Activated CD4-positive, alpha-beta T cell treated with anti-CD3 and anti-CD28 coated beads for 24 hours (primary cell): ENCODE measurements at places on chromosomes 3 and 15.

DNA sequence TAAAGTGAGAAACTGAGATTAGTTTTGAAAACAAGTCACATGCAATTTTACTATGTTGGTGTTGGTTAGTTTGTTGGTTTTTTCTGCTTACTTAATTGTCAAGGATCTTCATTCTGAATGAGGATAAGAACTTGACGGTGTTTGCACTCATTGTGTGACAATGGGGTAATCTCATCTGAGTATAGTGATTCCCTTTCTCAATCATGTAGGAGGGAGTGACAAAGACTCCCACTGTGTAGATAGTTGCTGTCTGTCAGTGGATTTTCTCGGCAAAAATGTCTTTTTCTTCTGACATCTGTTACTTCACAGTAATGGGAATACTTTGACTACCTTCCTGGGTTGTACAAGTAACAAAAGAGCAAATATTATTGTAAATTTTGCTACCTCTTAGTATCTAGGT, 23.5 kb downstream of the KCNH8 start:
- no peak for DNase-seq

GRCh38 chr3:42980209-42980608, 1.1 kb downstream of the GASK1A start:
- DNase-seq, result no peak

GRCh38 chr15:49848807-49849206, 228.0 kb downstream of the DTWD1 start:
- no peak for DNase-seq

- no peak for DNase-seq
These were observed 65.3 kb downstream of the ECT2 start for GRCh38 chr3:172815857-172816256.

GRCh38 chr3:12944413-12944812, 103.0 kb upstream of the RPL32 start:
- DNase-seq, result no peak

DNA sequence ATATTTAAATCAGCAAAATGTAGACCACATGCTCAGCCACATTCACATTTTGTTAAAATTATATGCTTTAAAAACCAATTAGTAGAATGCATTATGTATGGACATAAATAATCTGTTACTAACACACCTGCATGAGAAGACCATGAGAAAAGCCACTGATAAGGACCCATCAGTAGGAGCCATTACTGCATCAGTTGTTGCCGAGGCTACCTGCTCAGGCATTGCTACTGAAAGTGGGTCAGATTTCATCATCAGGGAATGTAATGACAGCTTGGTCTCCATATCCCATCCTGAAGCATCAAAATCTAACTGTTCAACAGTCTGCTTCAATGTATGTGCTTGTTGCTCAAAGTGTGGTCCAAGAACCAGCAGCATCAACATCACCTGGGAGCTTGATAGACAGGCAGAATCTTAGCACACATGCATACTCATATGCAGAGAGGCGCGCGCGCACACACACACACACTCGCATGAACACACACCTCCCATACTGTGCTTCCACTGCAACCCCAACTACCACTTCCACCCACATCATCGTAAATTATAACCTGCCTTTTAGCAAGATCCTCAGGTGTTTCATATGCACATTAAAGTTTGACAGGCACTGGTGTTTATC, 72.4 kb upstream of the FOXB1 start:
- no peak for DNase-seq

- DNase-seq, result no peak
These were observed 37.5 kb downstream of the NBEAL2 start for GRCh38 chr3:47016934-47017435.

- DNase-seq, result no peak
These were observed 243.2 kb downstream of the MBNL1 start for GRCh38 chr3:152511904-152512303.

DNA sequence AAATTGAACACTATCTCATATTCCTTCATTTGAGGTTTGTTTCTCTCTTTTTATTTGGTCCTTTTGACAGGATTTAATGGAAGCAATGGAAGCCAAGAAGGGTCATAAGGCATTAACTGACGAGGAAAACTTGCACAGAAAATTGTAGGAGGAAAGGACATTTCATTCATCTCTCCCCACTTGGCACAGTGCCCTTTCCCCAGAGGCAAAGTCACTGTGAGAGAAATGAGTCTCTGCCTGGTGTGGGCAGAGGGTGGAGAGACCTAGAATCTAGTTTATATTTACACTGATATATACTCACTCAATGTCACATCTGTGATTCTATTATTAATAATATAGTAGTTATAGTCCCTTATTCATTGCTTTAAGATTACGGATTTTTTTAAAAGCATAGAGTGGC, 324.6 kb upstream of the IL12A start:
- DNase-seq, result no peak

GRCh38 chr3:112500621-112501020, 1.3 kb upstream of the BTLA start:
- DNase-seq, result no peak

- no peak for DNase-seq
These were observed 497.2 kb downstream of the IGSF11 start for GRCh38 chr3:118537454-118537853.

DNA sequence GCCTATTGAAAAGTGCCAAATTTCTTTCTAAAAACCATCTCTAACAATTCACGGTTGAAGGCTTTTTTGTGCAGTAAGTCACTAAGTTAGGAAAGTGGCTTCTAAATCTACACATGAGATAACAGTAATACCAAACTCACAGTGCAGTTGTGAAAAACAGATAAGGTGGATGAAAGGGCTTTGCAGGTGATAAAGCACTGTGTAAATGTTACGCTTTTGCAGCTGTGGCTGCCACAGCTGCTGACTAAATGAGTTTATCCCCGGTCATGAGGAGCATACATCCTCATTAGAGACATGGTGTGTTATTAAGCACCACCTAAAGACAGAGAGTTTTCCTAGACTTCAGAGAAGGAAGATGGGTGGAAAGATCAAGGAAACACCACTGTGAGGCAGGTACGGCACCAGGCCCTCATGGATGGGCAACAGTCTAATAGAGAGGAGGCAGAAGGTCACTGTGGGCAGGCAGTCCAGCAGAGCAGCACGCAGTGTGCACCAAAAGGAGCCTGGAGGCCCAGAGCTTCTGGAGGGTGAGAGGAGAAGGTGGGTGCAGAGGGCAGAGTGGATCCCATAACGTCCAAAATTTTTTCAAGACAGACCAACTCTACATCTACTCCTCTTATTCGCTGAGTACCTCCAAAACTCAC, 68.5 kb downstream of the FMN1 start:
- no peak for DNase-seq

DNA sequence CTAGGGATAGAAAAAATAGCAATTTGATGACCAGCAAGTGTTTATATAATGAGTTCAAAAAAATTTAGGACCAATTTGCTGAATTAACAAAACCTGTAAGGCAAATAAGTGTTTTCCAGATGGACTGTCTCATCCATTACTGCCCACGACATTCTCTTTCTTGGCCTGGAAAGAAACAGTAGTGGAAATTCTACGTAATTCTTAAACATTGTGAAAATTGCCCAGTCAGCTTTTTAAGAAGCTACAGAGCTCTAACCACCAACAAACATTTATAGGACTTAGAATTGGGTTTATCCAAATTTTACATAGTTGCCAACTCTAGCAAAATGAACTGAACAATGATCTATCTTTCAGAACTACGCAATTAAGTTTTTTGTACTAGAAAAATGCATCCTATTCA, 227.7 kb upstream of the PEX5L start:
- DNase-seq, result no peak

DNA sequence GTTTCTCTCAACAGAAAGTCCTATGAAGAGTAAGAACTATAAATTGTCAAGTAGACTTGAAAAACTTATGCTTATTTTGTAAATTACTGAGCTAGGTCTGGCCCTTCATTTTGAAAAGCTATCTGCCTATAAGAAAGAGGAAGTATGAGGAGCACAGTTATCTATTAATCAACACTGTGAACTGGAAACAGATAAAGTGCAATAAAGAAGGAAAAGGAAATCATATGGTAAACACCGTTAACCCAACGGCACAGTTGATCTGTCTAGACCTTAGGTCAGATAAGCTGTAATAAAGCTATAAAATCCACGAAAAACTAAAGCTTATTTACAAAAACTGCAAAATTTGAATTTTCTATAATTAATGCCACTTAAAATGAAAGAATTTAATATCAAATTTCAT, 242.5 kb downstream of the ZBTB20 start:
- DNase-seq, result no peak

GRCh38 chr15:52785672-52786406, 4.3 kb downstream of the ONECUT1 start:
- no peak for DNase-seq

GRCh38 chr15:32657198-32657883, 15.8 kb downstream of the SCG5 start:
- DNase-seq, result no peak

- no peak for DNase-seq
These were observed 26.4 kb upstream of the CORO2B start for GRCh38 chr15:68552344-68552743.

GRCh38 chr15:84034578-84035398, 200.8 kb upstream of the GOLGA6L4 start:
- no peak for DNase-seq

DNA sequence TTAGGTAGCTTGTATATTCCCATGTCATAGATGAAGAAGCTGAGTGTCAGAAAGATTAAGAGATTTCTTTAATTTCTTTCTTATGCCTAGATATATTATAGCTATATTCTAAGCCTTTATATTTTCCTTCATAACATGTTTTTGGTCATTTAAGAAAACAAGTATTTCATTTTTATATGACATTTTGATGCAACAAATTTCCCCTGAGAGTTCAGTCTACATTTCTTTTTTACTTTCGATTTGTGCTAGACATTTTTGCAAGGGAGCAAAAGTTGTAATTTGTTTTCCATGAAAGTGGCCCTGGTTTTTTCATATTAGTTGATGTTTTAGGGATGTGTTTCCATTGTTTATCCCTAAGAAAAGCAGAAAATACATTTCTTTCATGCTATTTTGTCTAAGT, 344.9 kb downstream of the NLGN1 start:
- DNase-seq, result no peak

- no peak for DNase-seq
These were observed 51.8 kb upstream of the NEDD4 start for GRCh38 chr15:56045068-56045748.

GRCh38 chr3:195574497-195575304, 9.0 kb downstream of the APOD start:
- DNase-seq, result no peak

DNA sequence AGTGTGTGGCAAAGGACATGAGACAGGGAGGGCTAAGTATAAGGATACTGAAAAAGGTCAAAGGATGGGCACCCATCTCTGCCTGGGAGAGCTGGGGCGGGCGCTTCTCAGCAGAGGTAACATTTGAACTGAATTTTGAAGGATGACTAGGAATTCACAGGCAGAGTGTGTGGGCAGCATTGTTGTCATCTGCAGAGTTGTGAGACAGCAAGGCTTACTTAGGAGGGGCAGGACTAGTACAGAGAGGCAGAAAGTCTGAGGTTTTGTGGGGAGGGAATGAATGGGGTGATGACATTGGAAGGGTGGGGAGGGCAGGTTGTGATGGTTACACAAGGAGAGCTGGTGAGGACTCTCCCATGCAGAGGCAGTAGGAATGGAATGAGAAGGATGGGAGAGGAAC, 84.1 kb upstream of the PRR23C start:
- DNase-seq, result no peak

- DNase-seq, result no peak
These were observed 26.7 kb upstream of the SLC12A8 start for GRCh38 chr3:125239266-125239665.

GRCh38 chr3:193829781-193830180, 236.8 kb downstream of the OPA1 start:
- no peak for DNase-seq

- DNase-seq, result no peak
These were observed 10.3 kb upstream of the COPG1 start for GRCh38 chr3:129238945-129239705.

- DNase-seq, result no peak
These were observed 36.4 kb upstream of the LACTB start for GRCh38 chr15:63085289-63085688.

DNA sequence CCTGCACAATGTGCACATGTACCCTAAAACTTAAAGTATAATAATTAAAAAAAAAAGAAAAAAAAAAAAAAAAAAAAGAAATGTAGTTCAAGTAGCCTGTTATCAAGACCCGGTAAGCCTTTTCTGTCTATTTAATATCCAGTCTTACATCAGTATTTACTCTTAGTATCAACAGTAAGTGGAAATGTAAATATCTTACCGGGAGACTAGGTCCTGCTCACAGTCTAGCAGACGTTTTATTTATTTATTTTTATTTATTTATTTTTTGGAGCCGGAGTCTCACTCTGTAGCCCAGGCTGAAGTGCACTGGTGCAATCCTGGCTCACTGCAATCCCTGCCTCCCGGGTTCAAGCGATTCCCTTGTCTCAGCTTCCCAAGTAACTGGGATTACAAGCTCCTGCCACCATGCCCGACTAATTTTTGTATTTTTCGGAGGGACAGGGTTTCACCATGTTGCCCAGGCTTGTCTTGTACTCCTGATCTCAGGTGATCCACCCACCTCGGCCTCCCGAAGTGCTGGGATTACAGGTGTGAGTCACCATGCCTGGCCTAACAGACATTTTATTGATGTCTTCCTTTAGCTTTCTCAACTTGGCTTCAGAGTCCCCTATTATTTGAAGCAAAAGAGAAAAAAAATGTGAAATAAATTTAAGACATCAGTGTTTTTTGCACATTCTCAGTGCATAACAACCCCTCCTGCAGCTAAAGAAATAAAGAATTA, 19.9 kb downstream of the C2CD4B start:
- no peak for DNase-seq

DNA sequence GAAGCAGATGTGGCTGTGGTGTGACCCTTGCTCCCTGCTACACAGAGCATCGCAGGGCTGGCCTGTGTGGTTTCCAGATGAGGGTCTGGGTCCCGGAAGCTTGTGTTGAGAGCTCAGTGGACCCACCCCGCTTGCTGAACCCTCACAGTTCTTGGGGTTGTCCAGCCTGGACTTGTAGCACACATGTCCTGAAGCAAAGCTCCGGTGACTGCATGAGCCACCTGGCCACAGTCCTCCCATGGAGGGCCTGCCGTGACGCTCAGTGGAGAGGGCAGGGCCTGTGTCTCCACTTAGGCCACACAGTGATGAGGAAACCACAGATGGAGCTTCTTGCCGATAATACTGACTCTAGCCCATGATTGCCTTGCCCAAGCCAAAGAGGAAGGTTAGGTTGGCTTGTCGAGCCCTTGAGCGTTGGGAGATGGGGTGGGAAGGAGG, 62.6 kb downstream of the RGMA start:
- DNase-seq, result no peak

GRCh38 chr15:67758619-67759300, 66.5 kb upstream of the SKOR1 start:
- DNase-seq, result no peak
